ENCODE measurements at places on chromosomes 11 and 22.

- no peak for DNase-seq
These were observed 267.6 kb upstream of the B3GAT1 start for GRCh38 chr11:134679592-134679991.

DNA sequence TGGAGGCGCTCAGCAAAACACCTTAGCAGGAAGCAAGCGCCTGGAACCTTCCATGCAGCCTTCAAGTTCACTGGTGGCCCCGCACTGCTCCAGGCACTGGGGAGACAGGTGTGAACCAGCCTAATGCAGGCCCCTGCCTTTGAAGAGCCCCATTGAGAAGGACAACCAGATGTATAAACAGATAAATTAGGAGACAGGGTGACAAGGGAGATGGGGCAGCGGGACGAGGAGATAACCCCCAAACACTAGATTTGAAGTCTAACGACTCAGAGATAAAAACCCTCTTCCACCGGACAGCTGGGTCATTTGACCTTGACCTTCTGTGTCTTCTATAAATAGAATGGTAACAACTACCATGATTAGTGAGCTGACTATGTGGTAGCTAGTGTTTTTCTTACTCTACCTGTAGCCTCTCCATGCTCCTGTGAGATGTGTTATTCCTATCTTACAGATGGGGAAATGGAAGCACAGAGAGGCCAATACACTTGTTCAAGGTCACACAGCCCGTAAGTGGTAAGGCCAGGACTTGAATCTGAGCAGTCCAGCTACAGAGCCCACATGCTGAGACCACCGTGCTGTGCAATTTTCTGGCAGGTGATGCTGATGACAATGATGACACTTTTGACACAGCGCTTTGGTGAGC, 2.0 kb upstream of the PDGFB start:
- no peak for DNase-seq

DNA sequence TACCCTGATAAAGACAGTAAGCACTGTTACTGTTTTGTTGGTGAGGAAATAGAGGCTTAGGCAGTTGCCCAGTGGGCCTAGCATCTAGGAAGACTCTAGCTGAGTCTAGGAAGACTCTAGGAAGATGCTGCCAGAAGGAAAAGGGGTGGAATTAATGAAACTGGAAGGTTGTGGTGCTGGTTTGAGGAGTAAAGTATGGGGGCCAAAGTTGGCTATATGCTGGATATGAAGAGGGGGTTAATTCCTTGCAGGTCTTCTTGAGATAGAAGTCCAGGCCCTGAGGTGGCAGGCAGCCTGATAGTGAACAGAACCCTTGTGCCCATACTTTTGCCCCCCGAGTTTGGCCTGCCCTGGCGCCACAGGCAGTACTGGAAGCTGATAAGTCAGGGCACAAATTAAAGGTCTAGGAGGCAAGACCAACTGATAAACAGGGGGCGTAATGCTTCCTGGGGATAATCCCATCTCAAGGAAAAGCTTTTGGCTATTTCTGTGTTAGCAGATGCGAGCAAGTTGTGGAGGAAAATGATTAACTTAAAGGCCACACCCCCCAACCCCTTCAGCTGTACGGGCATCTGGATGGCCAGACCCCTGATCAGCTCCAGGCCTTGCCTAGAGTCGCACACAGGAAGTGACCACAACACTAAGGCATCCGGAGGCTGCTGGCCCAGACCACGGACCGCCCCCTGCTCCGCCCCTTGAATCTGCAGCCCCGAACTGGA, 3.1 kb downstream of the ILK start:
- DNase-seq = no peak

GRCh38 chr11:79544361-79544760, 103.5 kb upstream of the TENM4 start:
- no peak for DNase-seq

DNA sequence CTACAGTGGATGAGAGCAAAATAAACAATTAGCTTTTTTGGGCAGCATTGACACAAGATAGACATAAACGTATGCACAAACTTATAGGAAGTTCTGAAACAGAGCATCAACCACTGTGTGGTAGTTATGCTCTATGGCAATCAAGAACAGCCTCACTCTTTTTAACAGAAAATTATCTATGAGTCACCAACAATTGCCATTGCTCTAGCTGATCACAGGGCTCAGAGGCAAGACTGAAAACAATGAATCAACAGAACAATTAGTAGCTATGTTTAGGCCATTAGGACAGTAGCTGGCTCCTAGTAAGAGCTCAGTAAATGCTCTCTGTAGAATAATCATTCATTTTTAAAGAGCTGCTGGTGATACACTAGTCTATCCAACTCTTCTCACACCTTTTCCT, 34.9 kb upstream of the PICALM start:
- no peak for DNase-seq

GRCh38 chr11:73159297-73159696, 17.2 kb upstream of the FCHSD2 start:
- DNase-seq = no peak

DNA sequence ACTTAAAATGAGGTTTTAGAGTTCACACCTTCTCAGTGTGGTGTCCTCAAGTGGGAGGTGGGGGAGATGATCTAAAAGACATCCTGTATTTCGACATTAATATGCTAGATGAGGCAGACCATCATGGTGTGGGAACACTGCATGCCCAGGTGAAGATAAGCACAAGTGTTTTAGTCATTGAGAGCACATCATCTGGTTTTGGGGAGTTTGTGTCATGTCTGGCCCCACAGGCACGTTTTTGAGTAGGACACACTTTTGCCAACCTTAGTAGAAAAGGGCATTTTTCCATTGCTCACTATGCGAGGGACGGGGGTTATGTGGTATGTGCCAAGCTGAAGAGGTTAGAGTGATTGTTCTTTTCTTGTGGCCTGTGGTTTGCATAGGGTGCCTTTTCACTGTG, 189.3 kb downstream of the DBX1 start:
- DNase-seq = no peak

GRCh38 chr11:61092908-61093763, 9.2 kb upstream of the CD5 start:
- DNase-seq = no peak

GRCh38 chr11:94880216-94880615, 93.1 kb downstream of the CWC15 start:
- DNase-seq = no peak

DNA sequence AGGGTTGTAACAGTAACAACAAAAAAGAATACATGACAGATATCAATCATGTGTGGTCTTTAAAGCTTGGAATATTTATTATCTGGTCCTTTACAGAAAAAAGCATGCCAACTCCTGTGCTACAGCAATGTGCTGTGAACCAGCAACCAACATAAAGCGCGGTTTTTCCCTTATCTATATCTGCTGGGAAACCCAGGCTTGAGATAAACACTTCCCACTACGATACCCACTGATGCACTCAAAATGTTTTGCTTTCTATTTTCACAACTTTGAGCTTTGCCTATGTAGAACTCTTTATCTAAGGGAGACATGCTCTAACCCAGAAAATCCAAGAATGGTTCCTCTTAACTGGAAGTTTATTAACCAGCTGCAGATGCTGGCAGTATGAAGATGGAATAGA, 19.0 kb downstream of the ZBED5 start:
- no peak for DNase-seq

- DNase-seq = no peak
These were observed 25.5 kb downstream of the FCHSD2 start for GRCh38 chr11:73116636-73117035.

DNA sequence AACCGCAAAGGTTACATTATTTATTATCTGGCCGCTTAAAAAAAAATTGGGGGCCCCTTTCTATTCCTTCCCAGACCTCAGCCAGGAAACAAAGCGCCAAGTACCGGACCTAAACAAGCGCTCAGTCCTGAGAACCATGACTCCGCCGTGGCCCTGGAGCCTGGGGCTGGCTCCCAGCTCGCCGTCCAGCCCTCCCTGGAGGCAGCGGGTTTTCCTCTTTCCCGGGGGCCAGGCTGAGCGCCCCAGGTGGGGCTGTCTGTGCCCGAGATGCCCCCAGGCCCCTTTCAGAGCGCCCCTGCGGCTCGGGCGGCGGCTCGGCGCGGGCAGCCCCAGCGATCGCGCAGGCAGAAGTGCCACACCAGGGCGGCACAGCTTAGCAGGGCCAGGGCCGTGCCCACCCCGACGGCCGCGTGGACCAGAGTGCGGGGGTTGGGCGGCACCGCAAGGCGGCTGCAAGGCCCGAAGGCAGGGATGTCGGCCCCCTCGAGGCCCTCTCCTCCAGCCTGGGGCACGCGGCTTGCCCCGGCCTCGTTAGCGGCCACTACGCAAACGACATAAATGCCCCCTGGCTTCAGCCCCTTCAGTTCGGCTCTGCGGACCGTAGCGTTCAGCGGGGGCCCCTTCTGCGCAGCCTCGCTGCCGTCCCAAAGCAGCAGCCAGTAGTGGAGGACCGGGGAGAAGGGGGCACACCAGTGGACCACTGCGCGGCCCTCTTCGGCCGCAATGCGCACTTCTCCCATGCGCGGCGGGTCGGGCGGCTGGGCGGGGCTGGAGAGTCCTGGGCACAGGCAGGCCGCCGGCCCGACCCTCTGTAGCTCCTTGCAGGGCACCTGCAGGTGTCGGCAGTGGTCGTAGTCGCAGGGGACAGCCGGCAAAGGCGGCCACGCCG, 1.6 kb downstream of the LRRN4CL start:
- DNase-seq = no peak

- no peak for DNase-seq
These were observed 385.6 kb downstream of the CNTN5 start for GRCh38 chr11:99406345-99406744.

- DNase-seq = no peak
These were observed 1.1 kb upstream of the ZC3H12C start for GRCh38 chr11:110092111-110092514.

DNA sequence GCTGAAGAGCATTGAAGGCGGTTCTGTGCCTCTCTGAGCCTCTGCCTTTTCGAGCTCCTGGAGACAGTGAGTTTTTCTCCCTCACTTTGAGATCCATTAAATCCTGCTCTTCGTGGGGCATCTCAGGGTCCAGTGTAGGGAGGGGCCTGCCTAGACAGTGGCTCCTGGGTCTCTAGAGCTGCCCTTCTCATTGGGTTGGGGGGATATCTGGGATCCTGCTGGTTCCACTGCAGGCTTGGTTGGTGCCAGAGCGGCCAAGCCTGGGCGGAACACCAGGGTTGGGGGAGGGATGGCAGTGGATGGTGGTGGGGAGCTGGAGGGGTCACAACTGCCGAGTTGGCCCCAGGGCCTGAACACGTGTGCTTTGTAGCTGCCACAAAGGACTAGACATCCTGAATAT, 52.2 kb upstream of the CARS1 start:
- no peak for DNase-seq

DNA sequence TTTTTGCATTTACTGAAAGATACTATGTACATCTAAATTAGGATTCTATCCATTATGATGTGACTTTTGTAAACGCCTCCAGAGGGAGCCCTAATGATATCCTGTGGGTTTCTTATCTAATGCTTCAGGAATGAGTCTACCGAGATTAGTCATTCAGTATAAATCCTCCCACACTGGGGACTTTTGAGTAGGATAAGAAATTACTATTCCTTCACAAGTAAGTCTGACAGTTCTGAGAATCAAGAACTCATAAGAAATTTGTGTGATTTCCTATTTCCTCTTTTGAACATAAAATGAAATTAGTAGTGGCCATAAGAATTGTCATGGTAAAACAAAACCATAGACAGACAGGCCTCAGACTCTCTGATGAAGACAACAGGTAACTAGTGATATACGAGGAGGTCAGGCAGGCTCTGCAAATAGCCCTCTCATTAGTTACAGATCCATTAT, 10.0 kb upstream of the OR5M1 start:
- no peak for DNase-seq

GRCh38 chr11:40037005-40037404, 1422.4 kb downstream of the LRRC4C start:
- DNase-seq = no peak

GRCh38 chr22:19971276-19972124, 29.9 kb upstream of the TXNRD2 start:
- no peak for DNase-seq

GRCh38 chr22:28940441-28940840, 57.1 kb downstream of the ZNRF3 start:
- no peak for DNase-seq

DNA sequence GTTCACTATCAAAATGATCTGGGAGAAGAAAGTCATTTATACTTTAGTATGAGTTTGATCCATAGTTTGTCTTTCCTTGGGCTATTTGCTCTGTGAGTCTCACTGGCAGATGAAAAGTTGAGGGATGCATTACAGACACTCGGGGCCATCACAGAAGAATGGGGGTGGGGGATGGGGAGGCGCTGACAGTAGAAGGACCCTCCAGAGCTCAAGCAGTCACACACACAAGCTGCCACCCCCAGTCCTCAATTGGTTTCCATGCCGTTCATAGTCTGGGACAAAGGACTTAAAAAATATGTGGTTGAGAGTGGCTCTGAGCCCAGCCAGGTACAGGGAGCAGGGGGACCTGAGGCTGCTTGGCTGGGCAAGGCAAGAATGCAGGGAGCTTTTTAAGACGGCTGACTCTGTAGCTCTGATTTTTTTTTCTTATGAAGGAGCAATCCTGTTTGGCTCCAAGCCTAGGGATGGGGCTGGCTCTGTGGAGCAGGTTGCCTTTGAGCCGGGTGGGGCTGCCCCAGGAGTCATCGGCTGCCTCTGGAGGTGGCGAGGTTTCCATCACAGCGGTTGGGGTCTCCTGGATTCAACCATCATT, 13.3 kb upstream of the ANO1 start:
- no peak for DNase-seq

DNA sequence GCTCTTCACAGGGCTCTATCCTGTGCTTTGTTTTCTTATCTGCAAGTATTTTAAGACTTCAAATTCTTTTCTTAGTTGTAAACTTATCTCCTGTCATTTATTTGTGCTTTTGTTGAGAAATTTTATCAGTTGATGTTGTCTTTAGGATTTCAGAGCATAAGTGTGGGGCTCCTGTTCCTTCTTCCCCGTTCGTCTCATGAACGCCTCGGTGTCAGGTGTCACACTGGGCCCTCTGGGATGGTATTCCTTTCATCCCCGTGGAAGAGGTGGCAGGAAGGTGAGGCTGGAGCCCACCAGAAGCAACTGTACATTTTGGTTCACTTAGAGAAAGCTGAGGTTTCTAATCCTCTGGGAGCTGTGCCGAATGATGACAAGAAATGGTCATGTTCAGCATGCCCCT, 17.9 kb downstream of the NADSYN1 start:
- DNase-seq = no peak

DNA sequence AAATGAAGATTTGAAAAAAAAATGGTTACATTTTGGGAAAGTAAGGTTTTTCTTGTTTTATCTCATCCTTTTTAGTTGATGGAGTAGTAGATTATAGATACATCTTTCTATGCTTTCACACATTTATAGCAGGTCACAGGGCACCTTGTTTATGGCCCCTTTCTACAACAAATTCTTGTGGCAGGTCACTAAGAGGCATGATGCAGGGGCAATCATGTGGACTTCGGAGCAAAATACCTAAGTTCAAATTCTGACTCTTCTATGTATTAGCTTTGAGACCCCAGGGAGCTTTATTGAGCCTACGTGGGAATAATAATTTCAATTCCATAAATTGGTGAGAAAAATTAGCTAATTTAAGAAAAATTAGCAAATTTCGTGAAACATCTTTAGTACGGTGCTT, 177.4 kb downstream of the DSCAML1 start:
- DNase-seq = no peak

Measured in activated T-cell treated with anti-CD3 and anti-CD28 coated beads for 4 hours (primary cell).